CD4-positive, alpha-beta T cell treated with Interleukin-12 subunit alpha and Interleukin-12 subunit beta, for 1 hour (primary cell): ENCODE measurements at places on chromosomes 3 and 15.

- no peak for DNase-seq
Measured at GRCh38 chr3:110577854-110578253, 493.8 kb upstream of the NECTIN3 start.

- DNase-seq = no peak
Measured at GRCh38 chr15:55770806-55771205, 27.9 kb upstream of the PRTG start.

DNA sequence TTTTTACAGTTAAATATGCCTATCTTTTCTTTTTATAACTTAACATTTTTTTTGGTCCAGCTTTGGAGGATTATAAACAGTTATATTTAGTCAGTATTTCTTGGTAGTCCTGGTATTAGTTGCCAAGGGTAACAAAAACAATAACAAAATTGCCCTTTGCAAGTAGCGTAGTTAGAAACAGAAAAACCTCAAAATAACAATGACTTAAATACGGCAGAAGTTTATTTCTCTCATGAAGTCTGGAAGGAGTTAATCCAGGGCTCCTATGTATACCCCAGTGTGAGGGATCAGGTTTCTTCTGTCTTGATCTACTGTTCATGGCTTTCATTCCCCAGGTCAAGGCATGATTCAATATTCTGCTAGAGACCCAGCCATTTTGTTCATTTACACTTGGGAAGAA is 14.1 kb upstream of the MYH15 start:
- no peak for DNase-seq

- no peak for DNase-seq
Measured at GRCh38 chr3:12470111-12470510, 14.2 kb upstream of the TSEN2 start.

DNA sequence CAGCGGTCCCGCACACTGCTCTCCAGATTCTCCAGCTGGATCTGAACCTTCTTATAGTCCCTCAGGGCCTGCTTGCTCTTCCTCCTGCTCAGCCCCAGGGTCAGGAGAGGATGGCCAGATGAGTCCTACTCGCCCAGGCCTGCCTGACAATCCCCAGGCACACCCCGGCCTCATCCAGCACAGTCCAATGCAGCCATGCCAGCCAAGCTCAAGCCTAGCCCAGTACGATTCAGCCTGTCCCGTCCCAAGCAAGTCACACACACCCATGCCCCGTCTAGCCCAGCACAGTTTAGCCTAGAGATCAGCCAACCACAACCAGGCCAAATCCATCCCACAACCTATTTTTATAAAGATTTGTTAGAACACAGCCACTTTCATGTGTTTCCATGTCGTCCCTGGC is 16.8 kb downstream of the PLXNB1 start:
- DNase-seq = no peak

DNA sequence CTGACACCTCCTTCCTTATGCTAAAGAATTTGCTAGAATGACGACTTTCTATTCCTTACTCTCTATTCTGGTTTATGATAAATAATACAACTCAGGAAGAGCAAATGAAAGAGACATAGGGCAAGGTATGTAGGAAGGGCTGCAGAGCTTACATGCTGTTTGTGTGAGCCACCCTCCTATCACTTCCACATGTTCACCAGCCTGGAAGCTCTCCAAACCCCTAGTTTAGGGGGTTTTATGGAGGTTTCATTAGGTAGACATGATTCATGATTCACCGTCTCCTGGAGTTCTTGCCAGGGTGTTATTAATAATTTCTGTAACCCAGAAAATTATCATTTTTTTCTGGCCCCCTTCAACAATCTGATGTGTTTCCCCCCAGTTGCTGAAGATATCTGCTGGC is 172.1 kb upstream of the COL8A1 start:
- DNase-seq = no peak

GRCh38 chr3:151925419-151925818 is 52.0 kb downstream of the SUCNR1 start:
- DNase-seq = no peak

- DNase-seq = no peak
Measured at GRCh38 chr3:88678747-88679146, 428.7 kb upstream of the EPHA3 start.

GRCh38 chr3:144164352-144164751 is 192.7 kb downstream of the DIPK2A start:
- no peak for DNase-seq

GRCh38 chr3:131494706-131495105 is 8.1 kb downstream of the MRPL3 start:
- DNase-seq = no peak

DNA sequence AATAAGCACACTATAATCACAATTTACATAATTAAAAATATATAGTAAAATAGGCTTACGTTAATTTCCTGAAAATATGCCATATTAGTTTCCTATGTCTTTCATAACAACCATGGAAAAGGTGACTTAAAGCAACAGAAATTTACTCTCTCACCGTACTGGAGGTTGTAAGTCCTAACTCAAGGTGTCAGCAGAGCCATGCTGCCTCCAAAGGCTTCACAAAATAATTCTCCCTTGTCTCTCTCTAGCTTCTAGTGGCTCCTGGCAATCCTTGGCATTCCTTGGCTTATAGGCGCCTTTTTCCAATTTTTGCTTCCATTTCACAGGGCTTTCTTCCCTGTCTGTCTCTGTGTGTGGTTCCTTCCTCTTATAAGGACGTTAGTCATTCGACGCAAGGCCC is 7.6 kb downstream of the SI start:
- no peak for DNase-seq

GRCh38 chr15:97849183-97849582 is 111.3 kb upstream of the ARRDC4 start:
- no peak for DNase-seq

DNA sequence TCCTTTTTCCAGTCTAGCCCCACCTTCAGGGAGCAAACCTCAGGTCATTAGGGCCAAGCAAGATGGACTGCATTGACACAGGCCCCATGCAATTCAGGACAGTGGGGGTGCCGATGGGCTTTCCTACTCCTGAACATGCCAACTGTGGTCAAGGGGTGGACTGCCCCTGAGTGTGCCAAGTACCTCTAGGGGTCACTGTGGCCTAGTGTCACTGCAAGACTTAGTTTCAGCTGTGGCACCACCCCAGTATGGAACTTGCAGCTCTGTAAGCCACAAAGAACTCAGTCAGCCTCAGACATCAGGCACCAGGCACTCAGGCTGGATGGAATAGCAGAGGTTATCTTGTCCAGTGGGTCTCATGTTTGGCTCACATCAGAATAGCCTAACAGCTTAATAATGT is 32.3 kb downstream of the EXOG start:
- no peak for DNase-seq

DNA sequence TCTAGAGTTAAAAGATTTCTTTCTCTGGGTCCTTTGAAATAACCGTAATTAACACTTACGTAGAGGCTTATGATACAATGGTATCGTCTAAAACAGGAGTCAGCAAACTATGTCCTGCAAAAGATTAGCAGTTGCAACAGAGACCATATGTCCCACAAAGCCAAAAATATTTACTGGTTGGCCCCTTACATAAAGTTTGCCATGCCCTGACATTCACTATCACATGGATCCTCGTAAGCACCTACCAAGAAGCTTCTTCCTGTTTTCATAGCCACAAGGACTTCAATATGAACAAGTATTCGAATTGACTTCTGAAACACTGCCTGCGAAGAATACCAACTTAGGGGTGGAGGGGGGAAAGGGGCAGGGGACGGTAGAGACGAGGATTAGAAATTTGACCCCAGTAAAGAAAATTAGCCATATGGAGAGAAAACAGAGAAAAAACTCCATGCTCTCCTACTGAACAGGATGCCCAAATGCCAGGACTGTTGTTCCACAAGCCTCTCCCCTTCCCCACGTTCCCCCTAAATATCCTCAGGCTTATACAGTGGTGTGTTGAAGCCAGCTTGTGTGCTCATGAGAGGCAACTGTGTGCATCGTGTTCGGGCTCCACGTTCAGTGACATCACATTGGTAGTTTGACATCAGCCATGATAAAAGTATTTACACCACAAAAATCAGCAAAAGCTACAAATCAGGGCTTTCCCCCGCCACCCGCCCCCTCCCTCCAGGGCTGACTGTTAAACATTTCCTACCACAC is 144.1 kb upstream of the HES1 start:
- no peak for DNase-seq

DNA sequence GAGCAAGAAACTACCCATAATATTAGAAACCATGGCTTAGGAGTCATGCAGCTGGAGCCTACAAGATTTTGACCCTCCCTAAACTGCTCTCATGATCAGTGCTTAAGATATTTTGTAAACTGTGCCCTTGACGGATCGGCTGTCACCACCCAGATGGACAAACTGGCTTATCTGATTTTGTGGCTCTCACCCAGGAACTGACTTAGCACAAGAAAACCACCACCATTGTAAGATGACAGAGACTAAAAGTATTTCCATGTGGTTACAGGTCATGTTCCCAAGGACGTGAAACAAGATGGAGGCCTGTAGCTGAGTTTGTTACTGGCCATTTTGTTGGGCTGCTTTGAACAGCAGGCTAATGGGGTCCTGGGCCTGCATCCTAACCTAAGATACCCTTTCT is 940.9 kb downstream of the OTOL1 start:
- no peak for DNase-seq

DNA sequence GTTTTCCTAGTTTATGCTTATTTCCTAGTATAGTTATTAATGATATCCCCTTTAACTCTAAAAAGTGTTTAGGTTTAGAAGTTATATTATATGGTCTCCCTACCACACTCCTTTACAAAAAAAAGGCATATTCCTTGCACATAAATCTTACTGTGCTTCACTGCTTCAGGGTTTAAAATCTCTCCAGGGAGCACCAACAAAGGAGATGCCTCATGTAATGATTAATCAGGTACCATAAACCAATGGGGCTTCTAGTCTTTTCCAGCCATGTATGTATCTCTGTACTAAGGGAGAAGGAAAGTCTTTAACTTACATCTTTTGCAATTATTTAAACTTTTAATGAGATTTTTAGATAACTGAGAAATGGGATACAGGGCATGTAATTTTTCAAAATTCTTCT is 91.5 kb upstream of the RBMS3 start:
- no peak for DNase-seq

- no peak for DNase-seq
Measured at GRCh38 chr15:63968700-63969099, 77.6 kb downstream of the DAPK2 start.

DNA sequence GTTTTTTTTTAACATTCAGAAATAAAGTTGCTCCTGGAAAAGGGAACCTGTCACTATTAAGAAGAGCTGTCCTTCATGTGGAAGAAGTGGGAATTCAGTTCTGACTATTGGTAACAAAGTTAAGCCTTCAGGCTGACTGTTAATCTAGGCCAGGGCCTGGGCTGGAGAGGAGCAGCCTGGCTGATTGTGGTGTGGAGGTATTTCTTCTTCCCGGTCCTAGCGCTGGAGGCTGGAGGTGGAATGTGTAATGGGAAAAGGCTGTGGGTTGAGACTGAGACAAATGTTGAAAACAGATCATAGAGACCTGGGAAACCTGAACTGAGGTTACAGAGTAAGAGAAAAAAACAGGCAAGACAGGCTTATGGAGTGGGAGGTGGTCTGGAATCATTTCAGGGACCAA is 23.8 kb upstream of the SH3BP5 start:
- no peak for DNase-seq

GRCh38 chr3:72421126-72421525 is 427.1 kb downstream of the SHQ1 start:
- DNase-seq = no peak

- no peak for DNase-seq
Measured at GRCh38 chr3:17656264-17656663, 86.2 kb downstream of the TBC1D5 start.

GRCh38 chr3:186259612-186260383 is 102.2 kb downstream of the DGKG start:
- peak; percentile 70 for DNase-seq

GRCh38 chr3:13317596-13318320 is 102.4 kb downstream of the NUP210 start:
- DNase-seq = no peak

- DNase-seq = no peak
Measured at GRCh38 chr3:178875157-178875556, 196.5 kb downstream of the ZMAT3 start.

- no peak for DNase-seq
Measured at GRCh38 chr3:11591002-11591355, 52.7 kb downstream of the VGLL4 start.
